ENCODE measurements at places on chromosomes 7 and 10.

DNA sequence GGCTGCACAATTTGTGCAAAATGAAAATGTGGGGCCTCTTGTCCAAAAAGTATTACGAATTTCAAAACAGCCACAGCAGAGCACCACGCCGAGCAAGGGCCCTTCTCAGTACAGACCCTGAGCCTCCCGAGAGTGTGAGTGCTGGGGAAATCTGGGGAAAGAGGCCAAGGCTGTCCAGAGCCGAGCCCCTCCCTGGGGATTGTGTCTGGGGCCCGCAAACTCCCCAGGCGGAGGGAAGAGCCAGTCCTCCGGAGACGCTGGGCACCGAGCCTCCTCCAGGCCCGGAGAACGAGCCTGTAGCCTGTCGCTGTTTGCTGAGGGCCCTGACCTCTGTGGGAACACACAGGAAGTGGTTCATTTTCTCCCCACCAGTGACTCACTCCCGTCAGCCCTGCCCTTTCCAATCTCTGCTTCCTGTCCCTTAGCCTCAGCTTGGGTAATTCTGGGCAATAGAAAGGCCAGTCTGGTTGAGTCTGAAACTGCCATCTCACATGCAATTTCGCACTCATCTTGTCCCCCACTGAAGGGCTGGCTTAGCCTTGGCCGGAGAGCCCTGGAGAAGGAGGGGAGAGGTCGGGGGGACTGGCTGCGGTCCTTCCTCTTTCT, 19.5 kb upstream of the GNA12 start:
- DNase-seq: peak; percentile 26

DNA sequence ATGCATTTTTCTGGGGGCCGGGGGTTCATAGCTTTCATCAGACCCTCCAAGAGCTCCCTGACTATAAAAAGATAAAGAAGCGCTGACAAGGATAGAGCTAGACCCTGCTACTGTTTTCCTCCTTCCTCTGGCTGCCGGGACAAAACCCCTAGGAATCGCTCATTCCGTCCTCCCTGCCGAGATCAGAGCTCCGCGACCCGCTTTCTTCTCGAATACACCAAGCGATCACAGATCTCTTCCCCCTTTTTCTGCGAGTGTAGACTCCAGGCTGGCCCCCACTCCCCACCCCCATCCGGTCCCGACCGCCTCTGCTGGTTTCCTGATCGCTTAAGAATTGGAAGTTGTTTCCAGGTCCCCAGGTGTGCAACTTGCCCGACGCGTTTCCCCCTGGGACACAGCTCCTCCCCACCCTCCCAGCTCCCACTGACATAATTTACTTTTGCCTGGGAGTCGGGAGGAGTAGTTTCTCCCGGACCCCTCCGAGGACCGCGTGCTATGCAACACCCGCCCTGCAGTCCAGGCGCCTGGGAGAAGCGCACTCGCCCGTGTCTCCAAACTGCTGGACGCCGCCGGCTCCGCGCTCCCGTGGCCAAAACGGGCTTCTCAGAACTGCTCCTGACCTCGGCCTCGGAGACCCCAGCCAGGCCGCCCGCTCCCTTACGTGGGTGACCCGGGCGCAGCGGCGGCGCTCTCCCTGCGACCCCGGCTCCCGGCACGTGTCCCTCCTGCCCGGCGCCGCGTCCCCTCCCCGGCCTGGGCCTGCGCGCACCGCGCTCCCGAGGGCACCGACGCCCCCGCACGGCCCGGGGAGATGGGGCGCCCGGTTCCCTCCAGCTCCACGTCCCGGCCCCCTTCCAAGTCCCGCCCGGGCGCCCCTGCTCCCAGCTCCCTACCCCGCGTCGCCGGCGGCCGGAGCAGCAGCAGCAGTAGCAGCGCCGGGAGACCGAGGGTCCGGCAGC, 552 bp downstream of the IL15RA start:
- DNase-seq: no peak

DNA sequence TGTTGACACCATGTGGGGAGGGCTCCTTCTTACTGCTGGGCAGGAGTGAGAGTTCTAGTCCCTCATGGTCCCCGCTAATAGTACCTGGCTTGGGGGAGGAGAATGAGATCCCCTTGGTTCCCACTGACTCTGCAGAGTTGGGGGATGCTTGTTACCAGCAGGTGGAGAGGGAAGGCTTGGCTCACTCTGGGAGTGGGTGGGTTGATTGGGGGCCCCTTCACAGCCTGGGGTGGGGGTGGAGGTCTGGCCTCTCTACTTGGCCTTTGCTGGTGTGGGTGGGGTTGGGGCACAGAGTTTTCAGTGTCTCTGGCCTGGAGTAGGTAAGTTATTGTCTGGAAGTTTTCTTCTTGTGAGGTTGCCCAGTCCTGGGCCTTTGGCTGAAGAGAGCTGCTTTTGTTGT, 31.9 kb downstream of the ADCY1 start:
- DNase-seq: no peak

GRCh38 chr10:75852851-75853484, 421.5 kb downstream of the LRMDA start:
- DNase-seq: no peak

GRCh38 chr10:97571622-97572021, 957 bp upstream of the ANKRD2 start:
- DNase-seq: no peak

GRCh38 chr10:90966146-90966545, 45.3 kb upstream of the ANKRD1 start:
- DNase-seq: no peak

DNA sequence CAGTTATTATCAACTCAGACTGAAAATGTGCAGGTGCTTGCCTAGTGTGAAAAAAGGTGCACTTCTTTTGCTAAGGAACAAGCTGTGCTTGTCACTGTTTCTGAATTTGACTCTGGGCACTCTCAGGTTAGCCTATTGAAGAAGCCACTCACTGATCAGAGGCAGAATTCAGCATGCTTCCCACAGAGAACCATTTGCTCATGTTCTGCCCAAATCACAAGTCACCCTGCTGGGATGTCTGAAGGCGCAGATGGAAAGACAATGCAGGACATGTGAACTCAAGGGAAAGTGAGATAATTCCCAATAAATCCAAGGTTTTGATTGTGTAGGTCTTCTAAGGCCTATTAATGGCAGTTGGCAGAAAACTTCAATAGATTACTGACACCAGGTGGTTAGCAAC, 47.8 kb upstream of the CSTF2T start:
- DNase-seq: no peak

- no peak for DNase-seq
These were observed 41.6 kb downstream of the SMNDC1 start for GRCh38 chr10:110263164-110263563.

DNA sequence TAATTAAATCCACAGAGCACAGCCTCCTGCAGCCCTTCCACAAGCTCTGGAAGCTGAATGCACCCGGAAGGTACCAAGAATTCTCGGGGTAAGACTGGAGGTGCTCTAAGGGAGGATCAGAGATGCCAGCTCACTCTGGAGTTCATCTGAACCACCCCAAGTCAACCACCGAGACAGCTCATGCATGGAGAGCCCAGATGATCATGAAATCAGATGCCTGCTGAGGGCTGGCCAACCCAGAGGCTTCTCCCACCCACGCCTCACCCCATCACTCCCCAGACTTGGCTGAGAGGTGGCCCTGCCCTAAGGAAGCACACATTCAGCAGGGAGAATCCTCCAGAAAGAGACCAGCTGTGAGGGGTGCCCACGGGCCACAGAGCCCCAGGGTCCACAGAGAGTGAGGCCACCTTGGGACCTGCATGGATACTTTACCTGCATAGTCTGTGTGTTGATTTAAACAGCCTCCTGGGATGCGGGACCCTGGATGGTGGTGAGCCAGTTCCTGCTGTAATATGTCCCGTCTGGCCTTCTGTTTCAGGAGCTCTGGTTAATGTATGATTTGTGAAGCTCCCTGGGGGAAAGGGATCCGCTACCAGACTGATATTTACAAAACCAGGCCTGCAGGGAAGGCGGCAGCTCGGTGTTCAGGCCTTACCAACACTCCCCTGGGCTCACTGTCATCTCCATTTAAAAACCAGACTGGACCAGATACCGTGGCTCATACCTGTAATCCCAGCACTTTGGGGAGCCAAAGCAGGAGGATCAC, 64.9 kb downstream of the INSIG1 start:
- DNase-seq: no peak
